ENCODE measurements at places on chromosomes 11 and 22.

GRCh38 chr22:37045958-37046357, 5.6 kb upstream of the KCTD17 start:
- no peak for DNase-seq

GRCh38 chr11:100328626-100329340, 358.3 kb upstream of the ARHGAP42 start:
- no peak for DNase-seq

DNA sequence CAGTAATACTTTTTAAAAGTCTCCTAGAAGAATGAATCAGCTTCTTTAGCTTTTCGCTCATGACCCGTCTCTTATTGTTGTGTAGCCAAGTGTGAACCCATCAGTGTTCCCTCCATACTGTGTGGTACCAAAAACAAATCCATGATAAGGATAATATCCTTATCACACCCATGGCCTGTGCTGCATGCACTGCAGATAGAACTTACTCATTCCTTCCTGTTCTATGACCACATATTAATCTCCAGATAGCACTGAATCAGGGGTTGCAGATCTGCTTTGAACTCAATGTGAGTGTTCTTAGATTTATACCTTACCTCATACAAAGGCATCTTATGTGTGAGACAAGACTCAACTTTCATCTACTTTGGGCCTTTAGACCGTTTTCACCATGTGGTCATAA, 373.4 kb downstream of the JRKL start:
- DNase-seq: no peak

GRCh38 chr22:46149512-46150033, 753 bp upstream of the PPARA start:
- DNase-seq: peak; percentile 33

GRCh38 chr11:123062892-123063825, 1.2 kb upstream of the HSPA8 start:
- DNase-seq: no peak

DNA sequence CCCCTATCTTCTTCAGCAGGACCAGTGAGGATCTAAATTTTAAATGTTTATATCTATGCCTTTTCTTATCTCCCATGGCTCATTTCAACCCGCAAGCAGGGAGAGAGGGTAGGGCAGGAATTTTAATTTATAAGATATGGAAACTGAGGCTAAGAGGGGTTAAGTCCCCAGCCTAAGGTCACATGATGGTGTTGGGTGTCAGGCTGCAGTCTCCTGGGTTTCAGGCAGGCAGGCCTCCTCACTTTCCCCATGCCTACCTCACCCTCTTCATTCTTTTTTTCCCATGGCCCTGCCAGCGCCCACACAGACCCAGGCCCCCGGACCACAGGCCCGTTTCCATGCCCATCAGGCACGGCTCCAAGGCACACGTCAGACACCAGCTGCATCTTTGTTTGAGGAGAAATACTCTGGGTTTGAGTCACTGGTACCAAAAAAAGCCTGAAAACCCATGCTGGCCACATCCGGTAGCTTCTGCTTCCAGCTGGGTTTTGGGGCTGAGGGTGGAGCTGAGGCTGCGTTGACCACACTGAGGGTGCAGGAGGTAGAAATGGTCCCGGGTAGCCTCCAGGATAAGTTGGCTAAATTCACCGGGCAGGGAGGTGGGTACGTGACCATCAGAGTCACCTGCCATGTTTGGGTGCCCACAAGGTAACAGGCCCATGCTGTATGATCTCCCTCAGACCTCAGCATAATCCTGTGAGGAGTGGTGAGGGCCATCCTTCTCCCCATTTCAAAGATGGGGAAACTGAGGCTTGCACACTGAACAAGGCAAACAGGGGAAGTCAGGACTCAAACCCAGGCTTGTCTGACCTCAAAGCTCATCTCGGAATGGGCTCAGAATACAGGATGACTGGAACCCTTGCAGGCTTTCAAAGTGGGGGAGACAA, 7.5 kb downstream of the CRYBB1 start:
- peak; percentile 11 for DNase-seq

DNA sequence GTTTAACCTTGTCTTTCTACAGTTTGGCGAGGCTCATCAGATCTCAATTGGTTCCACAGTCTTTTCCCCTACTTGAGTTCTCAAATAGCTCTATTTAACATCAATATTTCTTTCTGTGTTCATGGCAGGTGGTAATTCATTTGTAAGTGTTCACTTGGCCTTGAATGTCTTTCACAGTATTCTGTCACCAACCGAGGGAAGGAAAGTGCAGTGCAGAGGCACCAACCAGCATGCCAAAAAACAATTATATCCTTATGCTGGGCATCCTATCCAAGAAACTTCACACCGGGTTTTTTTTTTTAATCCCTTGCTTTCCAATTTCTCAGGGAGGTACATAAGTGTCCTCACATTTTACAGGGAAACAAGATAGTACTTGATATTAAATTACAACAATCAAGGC, 55.0 kb upstream of the ZC3H12C start:
- DNase-seq: no peak

DNA sequence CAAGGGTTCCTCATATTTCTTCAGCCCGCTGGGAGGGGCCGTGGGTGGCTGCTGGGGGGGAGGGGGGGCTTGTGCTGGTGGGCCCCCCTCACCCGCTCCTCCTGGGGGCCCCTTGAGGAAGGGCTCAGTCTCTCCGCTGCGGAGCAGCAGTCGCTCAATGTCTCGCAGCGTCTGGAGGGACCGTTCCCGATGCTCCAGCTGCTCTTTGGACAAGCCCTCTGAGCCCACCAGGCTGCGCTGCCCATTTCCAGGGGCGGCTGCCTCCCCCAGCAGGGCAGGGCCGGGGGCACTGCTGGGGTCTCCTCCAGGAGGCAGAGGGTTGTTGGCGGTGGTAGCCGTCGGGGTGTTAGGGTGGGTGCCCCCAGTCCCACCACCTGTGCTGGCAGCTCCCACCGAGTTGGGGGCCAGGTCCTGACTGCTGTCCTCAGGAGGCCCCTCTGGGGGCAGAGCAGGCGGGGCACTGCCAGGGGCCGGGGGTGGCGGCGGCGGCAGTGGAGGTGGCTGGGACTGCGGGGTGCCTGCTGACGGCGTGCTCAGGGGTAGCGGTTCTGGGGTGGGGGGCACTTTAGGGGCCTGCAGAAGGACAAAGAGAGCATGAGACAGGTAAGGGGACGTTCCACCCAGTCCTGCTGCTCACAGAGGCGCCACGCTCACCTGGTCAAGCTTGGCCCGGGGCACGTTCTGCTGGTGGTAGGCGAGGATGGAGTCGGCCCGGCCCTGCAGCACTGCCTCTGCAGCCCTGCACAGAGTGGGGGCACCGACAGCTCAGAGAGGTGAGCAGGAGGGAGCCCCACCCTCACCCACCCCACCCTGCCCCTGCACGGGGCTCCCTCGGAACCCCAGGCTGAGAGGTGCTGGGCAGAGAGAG, 18.9 kb downstream of the CXCR5 start:
- no peak for DNase-seq

- no peak for DNase-seq
These were observed 45.5 kb downstream of the NRXN2 start for GRCh38 chr11:64677441-64678023.

GRCh38 chr22:38649841-38650522, 6.2 kb downstream of the FAM227A start:
- no peak for DNase-seq

DNA sequence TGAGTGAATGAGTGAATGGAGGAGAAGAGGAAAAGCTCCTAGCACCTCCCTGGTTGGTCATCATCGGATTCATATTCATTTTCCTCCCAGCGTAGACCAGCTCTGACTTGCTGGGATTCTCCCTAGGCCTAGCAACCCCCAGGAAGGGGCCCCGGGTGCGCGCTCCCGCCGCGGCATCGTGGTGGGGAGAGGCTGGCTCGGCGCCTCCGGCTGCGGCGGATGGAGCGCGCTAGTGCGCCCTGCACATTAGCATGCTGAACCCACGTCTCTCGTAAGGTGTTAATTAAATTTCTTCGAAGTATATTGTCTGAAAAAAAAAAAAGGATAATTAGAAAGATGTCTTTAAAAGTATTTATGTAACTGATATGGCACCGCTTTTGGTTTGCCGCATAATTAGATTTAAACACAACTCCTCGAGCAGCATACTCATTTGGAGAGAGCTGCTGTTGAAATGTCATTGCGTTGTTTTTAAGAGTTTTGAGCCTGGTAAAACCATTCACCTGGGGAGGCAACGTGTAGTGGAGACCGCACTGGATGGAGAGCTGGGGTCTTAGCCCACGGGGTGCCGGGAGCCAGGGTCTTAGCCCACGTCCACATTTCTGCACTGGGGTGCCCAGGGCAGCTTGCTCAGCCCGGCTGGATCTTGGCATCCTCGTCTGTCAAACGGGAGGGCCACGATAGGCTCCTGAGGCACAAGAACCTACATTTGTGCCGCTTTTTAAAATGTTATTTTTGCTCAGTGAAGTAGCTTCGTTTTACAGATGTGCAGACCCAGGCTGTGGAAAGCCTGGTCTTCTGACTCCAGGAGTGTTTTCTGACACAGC, 21.8 kb downstream of the MPPED1 start:
- DNase-seq: no peak

DNA sequence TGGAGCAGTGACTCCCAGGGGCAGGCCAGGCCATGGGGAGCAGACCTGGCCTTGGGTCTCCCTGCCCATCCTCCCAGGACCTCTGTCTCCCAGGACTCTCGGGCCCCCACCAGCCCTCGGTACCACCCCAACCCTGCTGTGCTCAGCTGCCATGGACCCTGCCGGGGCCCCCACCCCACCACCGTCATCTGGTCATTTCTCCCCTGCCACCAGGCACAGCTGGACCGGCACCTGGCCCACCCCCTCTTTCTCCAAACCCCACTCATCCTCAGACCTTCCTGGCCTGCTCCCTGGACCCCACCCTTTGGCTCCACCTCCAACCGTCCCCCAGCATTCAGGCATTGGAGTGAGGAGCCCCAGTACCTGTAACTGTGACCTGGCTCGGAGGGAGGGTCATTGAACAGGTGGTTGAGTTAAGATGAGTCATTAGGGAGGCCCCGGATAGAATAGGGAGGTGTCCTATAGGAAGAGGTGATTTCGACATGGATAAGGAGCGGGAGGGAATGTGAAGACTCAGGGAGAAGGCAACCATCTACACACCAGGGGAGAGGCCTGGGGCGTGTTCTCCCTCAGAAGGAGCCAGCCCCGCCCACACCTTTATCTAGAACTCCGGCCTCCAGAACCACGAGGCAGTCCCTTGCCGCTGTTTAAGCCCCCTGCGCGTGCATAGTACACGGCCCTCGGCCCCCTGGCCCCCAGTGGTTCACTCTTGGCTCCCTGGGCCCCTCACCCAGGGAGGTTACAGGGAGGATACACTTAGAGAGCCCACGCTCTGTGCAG, 1395.9 kb downstream of the BRD1 start:
- DNase-seq: no peak

DNA sequence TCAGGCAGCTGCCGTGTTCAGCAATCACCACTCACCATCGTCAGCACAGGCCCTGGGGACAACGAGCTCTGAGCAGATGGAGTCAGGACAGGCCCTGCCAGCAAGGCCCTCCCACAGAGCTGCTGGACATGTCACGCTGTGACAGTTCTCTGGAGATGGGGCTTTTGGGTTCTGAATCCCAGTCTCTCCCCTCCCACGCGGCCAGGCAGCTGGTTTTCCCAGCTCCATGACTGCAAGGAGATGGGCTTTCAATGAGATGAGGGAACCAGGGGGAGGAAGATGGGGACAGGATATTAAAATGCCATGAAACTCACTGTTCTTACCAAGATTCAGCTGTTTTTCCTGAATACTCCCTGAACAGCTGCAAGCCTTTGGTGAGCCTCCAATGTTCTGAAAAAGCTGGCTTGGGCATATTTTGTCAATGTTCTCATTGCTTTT, 305.9 kb downstream of the BRD1 start:
- no peak for DNase-seq

- peak; percentile 6 for DNase-seq
These were observed 261.2 kb upstream of the UBASH3B start for GRCh38 chr11:122394313-122394712.

- no peak for DNase-seq
These were observed 1.4 kb downstream of the NECTIN1 start for GRCh38 chr11:119727523-119728151.

GRCh38 chr11:70203751-70204465, 812 bp downstream of the FADD start:
- DNase-seq: peak; percentile 37

GRCh38 chr11:76048763-76049162, 157.5 kb downstream of the WNT11 start:
- DNase-seq: no peak

DNA sequence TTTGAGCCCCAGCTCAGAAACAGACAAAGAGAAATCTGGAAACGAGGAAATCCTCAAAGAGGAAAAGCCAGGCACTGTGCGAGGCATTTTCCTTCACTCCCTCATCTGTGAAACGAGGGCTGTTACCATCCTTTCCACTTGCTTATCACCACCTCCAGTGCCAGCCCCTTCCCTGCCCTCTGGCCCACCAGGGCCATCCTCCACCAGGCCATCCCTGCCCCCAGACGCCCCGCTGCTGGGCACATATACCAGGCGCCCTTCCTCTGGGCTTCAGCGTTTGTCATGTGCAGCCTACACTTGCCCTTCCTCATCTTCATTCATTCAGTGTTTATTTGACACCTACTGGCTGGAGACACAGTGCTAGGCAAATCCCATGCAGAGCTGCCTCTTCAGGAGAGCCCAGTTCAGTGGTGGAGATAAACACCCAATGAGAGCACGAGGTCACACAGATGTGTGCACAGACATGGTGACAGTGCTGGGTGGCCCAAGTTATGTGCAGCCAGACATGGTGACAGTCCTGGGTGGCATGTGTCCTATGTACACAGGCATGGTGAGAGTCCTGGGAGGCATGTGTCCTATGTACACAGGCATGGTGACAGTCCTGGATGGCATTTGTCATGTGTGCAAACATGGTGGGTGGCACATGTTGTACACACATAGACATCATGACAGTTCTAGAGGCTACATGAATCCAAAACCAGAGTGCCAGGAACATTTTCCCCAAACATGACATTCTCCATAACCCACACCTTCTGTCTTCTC, 9.7 kb downstream of the SPTBN2 start:
- DNase-seq: no peak

DNA sequence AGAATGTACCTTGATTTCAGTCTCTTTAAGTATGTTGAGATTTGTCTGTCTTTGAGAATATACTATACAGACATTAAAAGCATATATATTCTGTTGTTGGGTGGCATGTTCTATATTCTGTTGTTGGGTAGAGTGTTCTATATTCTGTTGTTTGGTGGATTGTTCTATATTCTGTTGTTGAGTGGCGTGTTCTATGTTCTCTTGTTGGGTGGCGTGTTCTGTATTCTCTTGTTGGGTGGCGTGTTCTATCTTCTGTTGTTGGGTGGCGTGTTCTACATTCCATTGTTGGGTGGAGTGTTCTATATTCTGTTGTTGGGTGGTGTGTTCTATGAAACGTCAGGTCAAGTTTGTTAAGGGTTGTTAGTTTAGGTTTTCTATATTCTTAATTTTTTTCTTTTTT, 27.1 kb upstream of the CTTN start:
- DNase-seq: no peak

Measured in amygdala (tissue), 56 donors.